ENCODE measurements at places on chromosomes 13 and 19. TPM values are rescaled to one million over a fixed set of nuclear protein-coding genes. Genes with fewer than 3 reads are reported as not detected.

GRCh38 chr19:53612762-53613526, 18.9 kb upstream of the DPRX start:
- DNase-seq, result no peak

ZNF90 gene
- total RNA-seq, result 0.21 TPM

DNA sequence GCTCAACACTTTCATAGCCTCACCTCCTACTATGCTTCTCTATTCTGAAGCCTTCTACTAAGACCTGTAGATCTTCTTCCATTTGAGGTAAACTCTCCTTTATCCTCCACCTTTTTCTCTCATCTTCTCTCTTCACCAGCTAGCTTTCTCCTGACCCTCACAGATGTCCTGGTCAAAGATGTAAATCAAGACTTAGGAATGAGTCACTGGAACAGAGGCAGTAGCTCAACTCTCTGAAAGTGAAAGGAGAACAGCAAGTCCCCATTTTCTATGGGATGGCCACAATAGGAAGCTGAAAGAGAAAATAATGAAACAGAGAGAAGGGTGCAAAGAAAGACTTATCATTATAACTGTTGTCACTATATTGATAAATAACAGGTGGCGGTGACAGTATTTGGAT, 86.1 kb upstream of the DOCK9 start:
- DNase-seq, result no peak

GRCh38 chr19:4390017-4390566, 10.3 kb downstream of the SH3GL1 start:
- no peak for DNase-seq

DNA sequence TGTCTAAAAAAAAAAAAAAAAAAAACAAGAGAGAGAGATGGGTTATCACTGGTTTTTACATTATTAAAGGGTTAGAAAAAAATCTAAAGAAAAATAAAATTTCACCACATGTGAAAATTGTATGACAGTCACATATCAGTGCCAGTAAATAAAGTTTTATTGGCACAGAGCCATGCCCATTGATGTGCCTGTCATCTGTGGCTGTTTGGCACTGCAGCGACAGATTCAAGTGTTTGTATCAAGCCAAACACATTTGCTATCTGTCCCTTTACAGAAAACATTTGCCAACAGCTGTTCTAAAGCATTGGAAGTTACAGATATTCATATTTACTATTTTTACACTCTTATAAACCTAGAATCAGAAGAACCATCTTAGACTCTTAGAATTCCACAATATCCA, 16.3 kb downstream of the FCHO1 start:
- no peak for DNase-seq

DNA sequence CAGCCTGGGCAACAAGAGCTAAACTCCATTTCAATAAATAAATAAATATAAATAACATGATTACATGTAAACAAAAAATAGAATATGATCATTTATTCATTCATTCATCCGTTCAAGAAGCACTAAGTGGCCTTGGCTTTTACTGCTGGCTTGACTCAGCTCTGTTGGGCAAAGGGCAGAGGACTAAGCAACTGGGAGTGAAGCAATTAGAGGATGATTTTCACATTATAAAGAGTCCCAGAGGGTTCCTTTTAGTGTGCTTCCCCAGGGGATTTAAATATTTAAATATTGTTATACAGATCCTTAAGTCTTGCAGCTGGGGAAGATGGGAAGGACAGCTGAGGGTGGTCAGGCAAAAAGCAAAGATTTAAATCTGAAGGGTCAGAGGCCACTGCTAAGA, 34.9 kb upstream of the FLT1 start:
- DNase-seq, result no peak

- no peak for DNase-seq
These were observed 16.4 kb upstream of the ZNF492 start for GRCh38 chr19:22617614-22618320.

GRCh38 chr19:2475018-2475701, 767 bp upstream of the GADD45B start:
- DNase-seq, result no peak

DNA sequence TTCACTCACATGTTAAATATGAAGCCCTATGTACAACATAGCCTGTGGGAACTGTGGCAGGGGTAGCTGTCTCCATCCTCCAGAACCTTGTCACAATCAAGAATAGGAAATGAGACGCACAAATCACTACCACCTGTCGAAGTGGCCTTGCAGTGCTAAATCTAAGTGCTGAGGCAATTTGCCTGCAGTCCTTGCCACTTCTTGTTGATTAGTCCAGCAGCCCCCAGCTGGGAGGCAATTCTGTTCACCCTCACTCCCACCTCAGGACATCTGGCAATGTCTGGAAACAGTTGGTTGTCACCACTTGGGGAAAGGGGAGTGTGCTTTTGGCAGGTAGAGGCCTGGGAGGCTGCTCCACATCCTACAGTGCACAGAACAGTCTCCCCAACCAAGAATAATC, 10.7 kb downstream of the RFX2 start:
- no peak for DNase-seq

- DNase-seq, result no peak
These were observed 327.0 kb upstream of the SLITRK5 start for GRCh38 chr13:87344176-87344575.

AKAP11 gene
- 24.6 TPM for total RNA-seq

GRCh38 chr19:30235946-30236345, 136.2 kb upstream of the ZNF536 start:
- DNase-seq, result no peak

FAM216B gene
- not detected for total RNA-seq

SYNE4 gene
- 0.72 TPM for total RNA-seq

CLASRP gene
- total RNA-seq, result 75.8 TPM

- DNase-seq, result no peak
These were observed 1.6 kb downstream of the UBE2L5 start for GRCh38 chr13:30423891-30424290.

DNA sequence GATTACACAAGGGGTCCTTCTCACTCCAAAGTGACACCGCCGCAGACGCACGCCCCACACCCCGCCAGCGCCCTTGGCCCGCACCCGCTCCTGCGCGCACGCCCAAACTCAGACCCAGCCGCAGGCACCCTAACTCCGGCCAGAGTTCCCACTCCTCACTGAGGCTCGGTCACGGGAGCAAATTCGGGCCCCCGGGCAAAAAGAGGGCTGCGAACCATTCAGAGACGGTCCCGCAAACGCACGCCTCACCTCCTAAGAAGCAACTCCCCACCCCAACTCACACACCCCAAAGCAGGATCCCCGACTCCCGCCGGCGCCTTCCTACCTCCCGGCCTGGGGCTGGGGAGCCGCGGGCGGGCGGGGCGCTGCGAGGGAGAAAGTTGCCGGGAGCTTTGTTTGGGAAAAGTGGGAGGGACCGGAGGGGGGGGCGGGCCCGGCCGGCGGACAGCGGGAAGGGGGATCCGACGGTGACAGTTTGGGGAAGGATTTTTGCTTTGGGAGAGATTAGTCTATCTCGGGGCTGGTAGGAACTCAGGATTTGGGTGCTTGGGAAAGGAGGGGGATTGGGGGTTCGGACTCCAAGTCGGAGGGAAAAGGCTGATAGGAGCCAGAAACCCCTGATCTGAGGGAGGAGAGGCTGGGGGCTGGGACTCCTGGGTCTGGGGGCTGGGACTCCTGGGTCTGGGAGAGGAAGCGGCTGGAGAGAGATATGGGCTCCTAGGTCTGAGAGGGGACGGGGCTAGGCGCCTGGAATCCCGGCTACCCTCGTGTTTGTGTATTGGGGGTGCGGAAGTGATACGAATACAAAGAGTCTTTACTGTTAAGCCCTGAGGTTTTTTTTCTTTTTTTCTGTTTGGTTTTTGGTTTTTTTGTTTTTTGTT, at the start of gene TEAD2:
TEAD2 (minus strand) TSS at position 369 of the 881 bp plus-strand sequence. CDS start 2,341 bp downstream, outside the sequence.
- no peak for DNase-seq

LRRC63 gene
- total RNA-seq, result 0.51 TPM

DNA sequence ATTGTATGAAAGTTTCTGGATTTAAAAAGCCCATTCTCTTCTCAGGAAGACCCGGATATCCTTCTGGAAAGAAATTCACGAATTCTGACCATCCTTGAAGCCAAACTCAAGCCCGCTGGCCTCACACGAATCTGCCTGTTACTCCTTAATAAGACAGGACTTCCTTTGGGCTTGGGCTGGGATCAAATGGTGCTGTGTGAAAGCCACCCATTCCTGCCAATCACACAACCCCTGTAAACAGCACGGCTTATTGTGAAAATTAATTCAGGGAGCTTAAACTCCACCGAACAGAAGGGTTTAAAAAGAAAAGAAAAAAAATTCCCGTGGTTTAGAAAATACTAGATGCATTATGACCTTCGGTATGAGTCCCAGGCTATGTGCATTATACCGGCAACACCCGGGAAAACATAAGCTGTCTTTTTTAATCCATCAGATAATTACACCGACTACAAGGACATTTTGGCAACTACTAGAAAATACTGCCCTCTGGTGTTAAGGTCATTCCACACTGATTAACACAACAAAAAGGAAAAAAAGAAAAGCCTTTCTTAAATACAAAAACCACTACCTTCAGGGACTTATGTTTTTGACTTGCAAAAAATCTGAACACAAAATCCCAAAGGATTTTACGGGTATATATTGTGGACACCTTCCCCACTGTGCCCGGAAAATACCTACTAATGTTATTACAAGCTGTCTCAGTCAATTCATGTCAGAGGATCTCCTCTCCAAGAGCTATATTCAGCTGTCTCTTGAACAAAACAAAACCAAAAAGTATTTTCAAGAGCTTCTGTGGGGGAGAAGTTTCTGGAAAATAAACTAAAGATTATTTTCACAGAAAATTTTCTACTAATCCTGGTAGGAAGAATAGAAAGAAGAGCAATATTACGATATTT, 76.0 kb upstream of the LSM14A start:
- DNase-seq, result no peak

GRCh38 chr19:48342841-48343540, 17.6 kb downstream of the EMP3 start:
- DNase-seq, result no peak

GRCh38 chr19:37988758-37989635, 82.0 kb downstream of the SIPA1L3 start:
- no peak for DNase-seq

DNA sequence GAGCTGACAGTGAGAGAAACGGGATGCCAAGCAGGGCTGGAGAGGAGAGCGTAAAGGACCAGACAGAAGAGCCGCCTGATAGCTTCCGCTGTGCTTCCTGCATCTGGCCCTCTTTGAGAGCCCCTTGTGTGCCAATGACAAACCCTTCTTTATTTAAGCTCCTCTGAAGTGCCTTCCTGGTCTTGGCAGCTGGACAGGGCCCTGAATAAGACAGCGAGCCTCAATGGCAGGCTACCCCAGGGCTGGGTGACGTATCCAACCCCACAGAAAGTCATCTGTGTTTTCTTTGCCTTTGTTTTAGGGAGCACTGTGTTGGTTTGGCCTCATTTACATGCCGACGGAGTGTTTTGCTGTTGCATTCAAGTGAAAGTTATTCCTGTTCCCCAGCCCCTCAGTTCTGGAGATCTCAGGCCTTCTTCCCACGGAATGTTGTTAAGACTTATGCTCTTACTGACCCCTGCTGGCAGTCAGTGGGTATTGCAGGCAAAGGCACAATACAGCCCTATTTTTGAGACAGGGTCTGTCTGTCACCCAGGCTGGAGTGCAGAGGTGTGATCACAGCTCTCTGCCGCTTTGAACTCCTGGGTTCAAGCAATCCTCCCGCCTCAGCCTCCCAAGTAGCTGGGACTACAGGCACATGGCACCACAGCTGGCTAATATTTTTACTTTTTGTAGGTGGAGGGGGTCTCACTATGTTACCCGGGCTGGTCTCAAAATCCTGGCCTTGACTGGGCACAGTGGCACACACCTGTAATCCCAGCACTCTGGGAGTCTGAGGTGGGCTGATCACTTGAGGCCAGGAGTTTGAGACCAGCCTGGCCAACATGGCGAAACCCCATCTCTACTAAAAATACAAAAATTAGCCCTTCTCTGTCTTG, 16.8 kb downstream of the CCL25 start:
- DNase-seq, result no peak

DNA sequence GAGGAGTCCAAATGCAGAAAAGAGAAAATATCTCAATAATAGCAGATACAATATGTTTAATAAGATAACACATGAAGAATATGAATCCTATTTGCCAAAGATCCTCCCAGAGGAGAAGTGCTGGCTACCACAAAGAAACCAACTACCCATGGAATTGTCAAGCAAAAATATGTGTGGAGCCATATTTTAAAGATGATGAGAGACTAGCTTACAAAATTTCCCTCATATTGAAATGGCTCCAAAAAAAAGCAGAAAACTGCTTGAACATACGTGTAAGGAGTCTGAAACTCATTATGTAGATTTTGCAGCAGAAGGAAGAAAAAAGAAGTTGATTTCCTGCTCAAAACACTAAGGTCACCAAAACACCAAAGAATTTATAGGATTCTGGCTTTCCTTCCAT, 94.2 kb downstream of the USP12 start:
- DNase-seq, result no peak

- DNase-seq, result no peak
These were observed 505.7 kb downstream of the EFNB2 start for GRCh38 chr13:106029676-106030290.

DNA sequence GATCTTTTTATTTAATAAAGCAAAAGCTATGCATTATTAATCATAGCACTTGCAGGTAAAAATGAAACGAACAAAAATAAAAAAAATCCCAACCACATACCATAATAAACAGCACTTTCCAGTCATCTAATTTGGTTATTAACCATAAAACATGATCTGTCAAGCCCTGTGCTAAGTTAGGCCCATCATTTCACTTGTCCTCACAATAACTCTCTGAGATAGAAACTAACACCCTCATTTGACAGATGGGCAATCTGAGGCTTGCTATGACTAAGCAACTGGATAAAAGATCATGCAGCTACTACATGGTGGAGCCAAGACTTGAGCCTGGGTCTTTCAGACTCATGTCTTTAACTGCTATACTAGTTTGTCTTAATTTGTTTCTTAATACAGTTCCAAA, 21.8 kb downstream of the PROSER1 start:
- DNase-seq, result no peak

GRCh38 chr13:74027161-74027779, 106.9 kb downstream of the KLF12 start:
- DNase-seq, result no peak

MED26 gene
- 21.4 TPM for total RNA-seq

DNA sequence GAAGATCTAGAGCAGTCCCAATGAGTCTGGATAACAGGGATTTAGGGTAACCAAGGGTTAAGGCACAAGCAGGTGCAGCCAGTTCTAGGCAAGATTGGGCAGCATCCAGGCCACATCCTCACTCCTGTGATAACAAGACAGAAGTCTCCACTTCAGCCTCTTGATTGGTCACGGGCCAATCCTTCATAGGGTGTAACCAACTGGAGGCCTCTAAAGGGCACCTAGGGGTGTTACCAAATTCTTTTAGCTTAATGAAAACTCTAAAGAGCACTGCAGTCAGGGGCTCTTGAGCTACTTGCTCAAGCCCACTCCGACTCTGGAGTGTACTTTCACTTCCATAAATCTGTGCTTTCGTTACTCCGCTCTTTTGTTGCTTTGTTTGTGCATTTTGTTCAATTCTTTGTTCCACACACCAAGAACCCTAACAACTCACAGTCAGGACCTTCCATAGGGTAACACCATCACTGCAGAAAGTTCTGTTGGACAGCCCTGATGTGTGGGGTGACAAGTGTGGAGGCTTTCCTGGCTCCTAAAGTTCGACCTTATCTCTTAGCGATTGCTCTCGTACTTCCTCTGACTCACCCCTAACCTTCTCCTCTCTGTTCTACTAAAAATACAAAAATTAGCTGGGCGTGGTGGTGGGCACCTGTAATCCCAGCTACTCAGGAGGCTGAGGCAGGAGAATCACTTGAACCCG, 36.1 kb downstream of the ZSWIM9 start:
- DNase-seq, result no peak

DMRTC2 gene
- total RNA-seq, result not detected
